ENCODE measurements at places on chromosomes 3 and 15.

DNA sequence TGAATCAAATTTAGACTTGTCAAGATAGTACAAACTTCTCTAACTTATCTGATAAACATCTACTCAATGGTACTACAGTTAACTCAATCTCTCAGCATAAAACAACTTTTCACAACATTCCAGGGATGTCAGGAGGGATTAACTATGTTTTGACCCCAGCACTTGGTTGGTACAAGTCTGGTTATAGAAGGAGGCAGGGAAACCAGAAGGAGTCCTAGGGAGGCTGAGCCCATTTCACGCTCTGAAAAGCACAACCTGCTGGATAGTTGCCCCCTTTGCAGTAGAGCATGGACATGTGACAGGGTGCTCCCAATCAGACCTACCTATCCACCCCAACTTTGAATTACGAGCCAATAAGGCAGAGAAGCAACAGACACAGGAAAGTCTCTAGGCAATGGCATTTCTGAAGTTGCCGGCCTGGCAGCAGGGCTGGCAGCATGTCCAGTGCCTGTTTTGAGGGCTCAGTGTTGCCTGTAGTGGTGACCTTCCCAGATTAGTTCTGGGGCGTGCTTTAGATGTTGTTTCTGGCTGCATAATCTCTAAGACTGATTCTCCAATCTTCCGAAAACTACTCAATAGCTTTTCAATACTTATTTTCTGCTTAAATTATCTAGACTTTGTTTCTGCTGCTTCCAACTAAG lies 8.2 kb downstream of the ANKUB1 start:
- DNase-seq, result no peak

DNA sequence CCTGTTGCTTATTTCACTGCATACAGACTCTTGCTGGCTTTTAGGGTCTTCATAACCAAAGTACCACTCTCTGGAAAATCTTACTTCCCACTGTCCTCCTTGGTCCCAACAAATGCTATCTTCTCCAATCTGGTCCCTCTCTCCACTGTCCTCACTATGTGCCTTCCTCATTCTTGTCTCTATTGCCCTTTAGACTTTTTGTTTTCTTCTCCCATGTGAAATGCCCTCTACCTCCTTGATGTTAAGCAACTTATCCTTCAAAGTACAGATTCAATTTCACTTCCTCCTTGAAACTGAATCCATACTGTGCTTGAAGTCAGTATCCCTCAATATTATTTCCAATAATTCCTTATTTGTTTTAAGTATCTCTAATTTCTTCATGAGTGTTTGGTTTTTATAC lies 60.8 kb downstream of the CGGBP1 start:
- no peak for DNase-seq

DNA sequence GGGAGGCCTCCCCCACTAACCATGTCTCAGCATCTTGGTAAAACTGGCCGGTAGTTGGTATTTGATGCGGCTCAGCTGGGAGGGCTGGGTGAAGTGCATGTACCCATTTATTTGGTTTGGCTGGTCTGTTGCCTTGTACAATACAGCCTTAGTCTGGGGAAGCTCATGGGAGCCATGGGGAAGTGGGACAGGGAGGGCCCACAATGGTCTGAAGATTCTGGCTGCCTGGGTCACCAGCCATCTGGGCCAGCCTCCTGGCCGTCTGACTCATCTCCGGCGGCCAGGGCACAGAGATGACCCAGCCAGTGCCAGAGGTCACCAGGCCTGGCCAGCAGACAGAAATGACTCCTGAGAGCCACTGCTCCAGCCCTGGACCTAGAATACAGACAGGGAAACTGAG lies 51.6 kb upstream of the SMAD6 start:
- DNase-seq, result peak; percentile 75

- no peak for DNase-seq
Observed at GRCh38 chr3:18057471-18058091, 315.1 kb upstream of the TBC1D5 start.

DNA sequence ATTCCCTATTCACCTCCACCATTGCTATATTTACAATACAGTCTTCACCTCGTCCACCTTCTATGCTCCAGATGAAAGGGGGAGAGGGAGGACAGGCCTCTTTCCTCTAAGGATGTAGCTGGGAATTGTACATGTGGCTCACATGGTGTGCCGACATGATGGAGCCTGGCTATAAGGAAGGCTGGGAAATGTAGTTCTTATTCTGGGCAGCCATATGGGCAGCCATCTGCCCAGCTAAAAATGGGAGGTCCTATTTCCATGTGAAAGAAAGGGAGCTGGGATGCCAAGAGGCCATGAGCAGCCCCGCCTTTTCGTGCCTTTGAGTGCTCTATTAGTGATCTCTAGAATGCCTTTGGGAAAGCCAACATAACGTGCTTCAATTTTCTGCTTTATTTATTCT lies 27.1 kb upstream of the MGLL start:
- no peak for DNase-seq

DNA sequence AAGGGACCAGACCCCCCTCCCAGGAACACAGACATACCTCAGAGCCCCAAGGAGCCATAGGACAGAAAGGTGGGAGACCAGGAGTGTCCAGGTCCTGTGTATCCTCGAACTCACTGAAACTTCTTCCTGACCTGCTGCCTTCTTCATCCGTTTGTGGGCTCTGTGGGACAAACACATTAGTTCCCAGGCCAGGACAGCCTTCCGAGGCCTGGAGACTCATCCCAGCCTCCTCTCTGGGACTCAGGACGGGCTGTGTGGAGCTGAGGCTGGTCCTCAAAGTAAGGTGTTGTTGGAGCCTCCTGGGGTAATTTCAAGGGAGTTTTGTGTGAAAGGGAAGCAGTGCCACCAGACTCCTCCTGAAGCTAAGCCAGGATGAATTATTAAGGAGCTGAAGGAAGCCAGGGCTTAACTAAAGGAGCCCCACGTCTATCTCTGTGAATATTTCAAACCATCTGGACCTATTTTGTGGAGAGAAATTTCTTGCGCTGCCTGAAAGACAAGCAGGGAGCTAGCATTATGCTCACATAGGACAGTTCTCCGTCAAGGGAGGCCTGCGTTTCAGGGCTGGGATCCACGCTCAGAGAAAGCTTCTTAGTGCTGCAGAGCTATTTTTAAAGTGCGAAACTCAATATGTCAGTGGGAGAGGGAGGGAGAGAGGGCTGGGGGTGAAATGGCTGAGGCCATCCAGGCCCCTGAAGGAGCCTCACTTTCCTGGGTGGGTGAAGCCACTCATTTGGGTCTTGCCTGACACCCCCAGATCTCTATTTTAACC lies 29.8 kb upstream of the PLA2G4E start:
- no peak for DNase-seq

- DNase-seq, result no peak
Observed at GRCh38 chr3:122691195-122691594, 10.6 kb downstream of the PARP14 start.

GRCh38 chr3:59450946-59451763 lies 401.3 kb upstream of the CFAP20DC start:
- DNase-seq, result no peak

GRCh38 chr3:36591959-36592358 lies 172.4 kb downstream of the DCLK3 start:
- DNase-seq, result no peak

DNA sequence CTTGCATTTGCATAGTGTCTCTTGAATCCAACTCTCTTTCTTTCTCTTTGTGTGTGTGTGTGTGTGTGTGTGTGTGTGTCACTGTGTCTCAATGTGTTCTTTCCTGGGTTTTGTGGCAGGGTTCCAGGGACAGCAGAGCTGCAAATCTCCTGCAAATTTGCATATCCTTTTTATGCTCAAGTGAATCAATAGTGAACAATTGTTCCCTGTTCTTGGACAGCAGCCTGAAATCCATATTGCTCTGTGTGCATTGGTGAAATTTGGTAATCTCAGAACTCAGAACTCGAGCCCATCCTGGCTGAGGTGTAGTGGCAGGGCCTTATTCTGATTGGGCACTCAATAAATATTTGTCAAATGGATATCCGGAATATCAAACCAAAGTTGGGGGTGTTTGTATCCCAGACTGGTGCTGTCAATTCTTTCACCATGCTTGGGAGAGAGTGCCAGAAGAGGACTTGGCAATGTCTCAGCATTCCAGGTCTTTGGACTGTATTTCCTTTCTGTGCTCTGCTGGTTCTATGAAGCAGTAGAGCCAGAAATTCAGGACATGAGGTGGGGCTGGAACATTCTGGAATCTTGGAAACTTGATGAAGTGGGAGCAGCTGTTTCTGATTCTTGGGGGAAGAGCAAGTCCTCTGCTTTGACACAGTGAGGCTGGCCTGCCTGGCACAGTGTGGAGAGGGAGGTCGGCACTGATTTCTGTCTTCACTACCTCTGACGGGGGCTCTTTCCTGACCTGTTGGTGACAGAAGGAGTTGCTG lies 380.6 kb upstream of the C2CD4B start:
- DNase-seq, result peak; percentile 76

- DNase-seq, result no peak
Observed at GRCh38 chr3:158167737-158168557, 58.1 kb downstream of the RSRC1 start.

DNA sequence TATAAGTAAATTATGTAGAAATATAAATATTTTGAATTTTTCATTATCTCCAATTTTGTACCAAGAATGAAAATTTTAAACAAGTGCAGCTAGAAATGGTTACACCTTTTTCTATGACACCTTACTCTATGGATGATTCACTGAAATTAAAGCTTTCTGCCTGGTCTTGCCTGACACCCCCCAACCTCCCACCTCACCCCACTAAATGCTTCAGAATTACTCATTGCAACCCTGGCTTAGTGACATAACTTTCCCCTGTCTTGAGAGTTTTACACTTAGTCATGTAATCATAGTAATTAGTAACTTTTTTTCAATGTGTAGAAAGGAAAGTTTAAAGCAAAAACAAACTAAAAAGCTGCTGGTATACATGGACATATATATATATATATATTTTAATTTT lies 42.0 kb upstream of the MEIS2 start:
- DNase-seq, result no peak

Measured in ascending aorta (tissue), 2 donors.